Stimulated activated CD8-positive, alpha-beta memory T cell treated with anti-CD3 and anti-CD28 coated beads, Interleukin-4, amount 100 ng/mL, for 24 hours (primary cell): ENCODE measurements at places on chromosomes 5 and 9.
A peak's percentile ranks its signal among the peaks of the same experiment; 100 is the strongest.

- DNase-seq, result no peak
Measured at GRCh38 chr5:10839118-10839517, 78.1 kb upstream of the DAP start.

- DNase-seq, result no peak
Measured at GRCh38 chr9:98365227-98365669, 109.8 kb upstream of the TBC1D2 start.

- DNase-seq, result no peak
Measured at GRCh38 chr5:168940712-168941111, 360.2 kb downstream of the SLIT3 start.

DNA sequence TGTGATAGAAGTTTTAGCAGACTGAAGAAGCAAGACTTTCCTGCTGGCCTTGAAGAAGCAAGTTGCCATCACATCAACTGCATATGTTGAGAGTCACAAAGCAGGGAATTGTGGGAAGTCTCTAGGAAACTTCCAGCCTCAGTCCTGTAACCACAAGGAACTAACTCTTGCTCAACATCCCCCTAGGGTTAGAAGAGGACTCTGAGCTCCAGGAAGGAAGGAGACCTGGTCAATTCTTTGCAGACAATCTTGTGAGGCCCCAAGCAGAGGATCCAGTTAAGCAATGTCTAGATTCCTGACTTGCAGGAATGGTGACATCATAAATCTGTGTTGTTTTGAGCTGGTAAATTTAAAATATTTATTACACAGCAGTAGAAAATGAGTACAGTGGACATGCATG is 18.6 kb upstream of the ZNF366 start:
- DNase-seq, result no peak

GRCh38 chr5:123496892-123497291 is 15.1 kb upstream of the CSNK1G3 start:
- no peak for DNase-seq

- DNase-seq, result no peak
Measured at GRCh38 chr9:82132024-82132423, 143.5 kb downstream of the SPATA31D1 start.

DNA sequence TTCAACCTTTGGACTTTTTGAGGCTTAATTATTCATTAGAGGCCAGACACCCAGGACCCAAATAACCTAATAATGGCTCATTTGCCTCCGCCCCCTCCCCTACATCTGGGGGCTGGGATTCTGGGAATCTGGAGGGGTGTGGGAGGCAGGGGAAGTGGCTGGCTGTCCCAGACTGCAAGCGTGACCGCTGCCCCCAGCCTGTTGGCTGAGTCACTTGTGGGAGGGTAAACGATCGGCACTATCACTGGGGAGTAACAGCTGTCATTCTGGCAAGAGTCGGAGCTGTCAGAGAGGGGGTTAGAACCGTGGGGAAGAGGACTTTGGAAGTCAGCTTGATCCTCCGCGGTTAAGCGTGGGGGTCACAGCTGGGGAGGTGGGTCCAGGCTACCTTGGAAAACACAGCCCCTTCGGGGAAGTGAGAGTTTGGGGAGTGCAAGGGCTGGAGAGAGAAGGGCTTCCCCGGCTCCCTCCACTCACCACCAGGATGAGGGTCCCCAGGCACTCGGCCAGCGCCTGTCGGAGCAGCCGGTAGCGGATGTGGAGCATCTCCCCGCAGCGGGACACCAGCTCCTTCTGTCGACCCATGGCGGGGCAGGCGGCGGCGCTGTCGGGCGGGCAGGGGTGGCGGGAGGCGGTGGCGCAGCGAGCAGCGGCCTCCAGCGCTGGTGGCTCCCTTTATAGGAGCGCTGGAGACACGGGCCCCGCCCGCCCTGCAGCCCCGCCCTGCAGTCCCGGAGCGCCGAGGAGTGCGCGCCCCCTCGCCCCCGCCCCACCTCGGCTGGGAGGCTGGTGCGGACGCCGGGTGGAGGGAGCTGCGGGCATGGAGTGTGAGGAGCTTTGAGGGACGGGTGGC is at the start of gene AQP3:
TSS of gene AQP3 (minus strand) at position 648 of the 853 bp plus-strand sequence. CDS start at position 585, 63 bp downstream.
- peak; percentile 47 for DNase-seq

GRCh38 chr5:151663617-151664293 is 23.0 kb downstream of the SPARC start:
- no peak for DNase-seq

GRCh38 chr9:76161106-76161505 is 233.1 kb downstream of the RFK start:
- DNase-seq, result no peak

GRCh38 chr9:5459289-5459829 is 9.0 kb downstream of the CD274 start:
- DNase-seq, result no peak

- no peak for DNase-seq
Measured at GRCh38 chr9:97773723-97774122, 76.6 kb upstream of the XPA start.

DNA sequence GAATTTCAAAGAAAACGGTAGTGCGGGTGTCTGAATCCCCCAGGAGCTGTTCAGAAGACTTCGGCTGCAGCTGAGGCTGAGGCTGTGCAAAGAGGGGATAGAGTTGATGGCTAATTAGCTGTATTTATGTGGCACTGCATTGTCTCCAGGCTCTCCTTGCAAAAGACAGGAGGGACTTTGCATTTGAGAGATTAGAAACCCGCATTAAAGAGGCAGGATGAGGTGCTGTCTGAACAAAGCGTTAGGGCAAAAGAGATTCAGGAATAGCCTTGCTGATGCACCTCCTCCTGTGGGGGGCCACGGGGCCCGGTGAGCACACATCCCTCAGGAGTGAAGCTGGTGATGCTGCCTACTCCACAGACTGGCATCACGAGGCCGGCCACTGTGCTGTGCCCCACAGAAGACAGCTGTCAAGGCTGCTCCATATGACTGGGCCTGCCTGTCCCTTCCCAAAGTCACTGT is 343.6 kb upstream of the DAP start:
- DNase-seq, result no peak

DNA sequence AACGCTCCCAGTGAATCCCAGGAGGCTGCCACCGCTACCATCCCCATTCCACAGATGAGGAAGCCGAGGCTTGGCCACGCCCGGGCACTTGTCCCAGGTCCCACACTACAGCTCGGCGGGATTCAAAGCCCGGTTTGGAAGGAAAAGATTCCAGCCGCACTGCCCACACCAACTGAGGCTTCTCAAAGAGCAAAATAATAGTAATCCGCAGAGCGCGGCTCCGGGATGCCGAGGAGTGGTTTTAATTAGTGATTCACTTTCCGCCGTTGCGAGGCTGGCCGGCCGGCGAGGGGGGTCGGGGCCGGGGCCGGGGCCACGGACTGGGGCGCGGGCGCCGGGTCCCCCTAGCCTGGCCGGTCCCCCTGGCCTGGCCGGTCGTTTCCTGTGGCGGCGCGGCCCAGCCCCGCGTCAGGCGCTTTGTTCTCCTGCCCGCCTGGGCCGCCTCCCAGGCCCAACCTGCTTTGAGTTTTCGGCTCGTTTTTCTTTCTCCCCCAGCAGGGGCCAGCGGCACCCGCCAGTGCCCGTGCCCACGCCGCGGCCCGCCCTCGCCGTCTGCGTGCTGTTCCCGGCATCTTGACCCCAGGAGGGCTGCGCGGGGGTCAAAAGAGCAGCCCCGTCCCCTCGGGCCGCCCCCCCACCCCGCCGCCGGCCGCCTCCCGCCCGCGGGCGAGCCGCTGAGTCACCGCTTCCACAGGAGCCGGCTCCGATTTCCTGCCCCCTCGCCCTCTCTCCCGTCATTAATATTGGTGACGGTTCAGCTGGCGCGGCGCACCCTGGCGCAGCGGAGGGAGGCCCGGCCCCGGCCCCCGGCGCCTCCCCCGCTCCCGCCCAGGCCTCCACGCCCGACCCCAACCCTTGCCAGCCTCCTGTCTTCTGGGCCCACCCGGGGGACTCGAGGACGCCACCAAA is 31.2 kb downstream of the FGF18 start:
- DNase-seq, result peak; percentile 5

- no peak for DNase-seq
Measured at GRCh38 chr5:151614565-151614964, 23.4 kb upstream of the FAT2 start.

DNA sequence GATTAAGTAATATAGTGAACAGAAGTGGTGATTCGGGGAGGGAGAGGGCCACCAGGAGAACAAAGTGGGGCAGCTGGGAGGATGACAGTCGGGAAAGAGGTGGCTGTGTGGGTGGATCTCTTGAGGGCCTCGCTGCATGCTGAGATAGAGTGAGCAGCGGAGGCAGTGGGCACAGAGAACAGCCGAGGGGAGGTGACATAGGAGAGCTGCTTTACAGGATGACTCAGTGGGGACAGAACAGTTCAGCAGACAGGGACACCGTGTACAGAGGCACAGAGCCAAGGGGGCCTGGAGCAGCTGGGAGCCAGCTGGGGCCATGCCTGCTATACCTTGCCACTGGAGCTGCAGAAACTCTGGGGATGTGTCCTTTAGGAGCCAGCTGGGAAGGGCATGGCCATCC is 273.9 kb downstream of the GADD45G start:
- DNase-seq, result no peak

DNA sequence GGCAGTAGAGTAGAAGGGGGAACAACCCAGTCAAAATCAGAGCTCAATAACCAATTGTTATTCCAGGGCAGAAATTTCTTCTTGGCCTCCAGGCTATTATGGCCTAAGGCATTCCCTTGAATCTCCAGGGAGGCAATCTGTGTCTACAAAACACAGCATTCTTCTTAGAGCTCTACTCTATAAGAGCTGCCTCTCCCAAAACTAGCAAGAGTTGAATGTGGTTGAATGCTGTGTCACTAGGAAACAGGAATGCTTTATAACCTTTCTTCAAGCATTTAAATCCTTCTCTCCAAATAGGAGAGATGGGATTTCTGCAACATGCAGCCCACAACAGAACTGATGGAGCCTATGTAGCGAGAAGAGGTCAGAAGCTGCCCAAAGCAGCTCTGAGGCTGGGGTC is 97.1 kb upstream of the APC start:
- DNase-seq, result no peak

- DNase-seq, result no peak
Measured at GRCh38 chr5:14143546-14143840, 351 bp downstream of the TRIO start.

- DNase-seq, result no peak
Measured at GRCh38 chr9:135240871-135241311, 153.4 kb downstream of the OLFM1 start.

GRCh38 chr5:35073160-35073559 is 25.4 kb upstream of the AGXT2 start:
- DNase-seq, result no peak

- DNase-seq, result no peak
Measured at GRCh38 chr9:125541840-125542243, 165.2 kb downstream of the MAPKAP1 start.

DNA sequence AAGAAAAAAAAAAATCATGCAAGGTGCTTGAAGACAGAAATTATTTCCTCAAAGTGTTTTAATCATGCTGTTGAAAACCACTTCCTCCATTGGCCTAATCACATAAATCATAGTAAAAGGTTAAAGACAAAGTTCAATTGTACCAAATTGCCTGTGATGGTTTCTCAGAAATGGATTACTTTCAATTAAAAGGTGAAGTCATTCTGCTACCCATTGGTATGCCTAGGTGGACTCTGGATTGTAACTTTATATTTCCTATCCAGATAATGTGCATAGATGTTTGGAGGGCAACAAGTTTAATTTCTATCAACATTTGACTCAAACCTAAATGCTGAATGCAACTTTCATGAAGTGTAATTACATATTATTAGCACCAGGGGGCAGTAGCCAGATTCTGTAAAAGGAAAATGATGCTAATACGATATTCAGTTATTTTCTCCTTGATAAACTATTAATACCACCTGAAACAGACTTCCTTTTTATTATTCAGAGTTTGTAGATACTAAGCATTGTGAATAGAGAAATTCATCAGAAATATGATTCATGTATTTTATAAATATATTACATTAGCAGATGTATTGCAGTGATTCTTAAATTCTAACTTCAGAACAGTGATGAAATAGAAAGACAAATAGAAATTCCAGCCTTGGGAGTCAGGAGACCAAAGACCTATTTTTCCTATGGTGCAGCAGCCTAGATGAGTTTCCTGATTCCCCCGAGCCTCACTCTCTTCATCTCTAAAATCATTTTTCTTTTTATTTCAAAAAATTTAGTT is 148.2 kb downstream of the CAAP1 start:
- no peak for DNase-seq

- DNase-seq, result no peak
Measured at GRCh38 chr9:89523948-89524347, 26.0 kb upstream of the SEMA4D start.

GRCh38 chr9:90795871-90796317 is 5.7 kb upstream of the SYK start:
- no peak for DNase-seq

DNA sequence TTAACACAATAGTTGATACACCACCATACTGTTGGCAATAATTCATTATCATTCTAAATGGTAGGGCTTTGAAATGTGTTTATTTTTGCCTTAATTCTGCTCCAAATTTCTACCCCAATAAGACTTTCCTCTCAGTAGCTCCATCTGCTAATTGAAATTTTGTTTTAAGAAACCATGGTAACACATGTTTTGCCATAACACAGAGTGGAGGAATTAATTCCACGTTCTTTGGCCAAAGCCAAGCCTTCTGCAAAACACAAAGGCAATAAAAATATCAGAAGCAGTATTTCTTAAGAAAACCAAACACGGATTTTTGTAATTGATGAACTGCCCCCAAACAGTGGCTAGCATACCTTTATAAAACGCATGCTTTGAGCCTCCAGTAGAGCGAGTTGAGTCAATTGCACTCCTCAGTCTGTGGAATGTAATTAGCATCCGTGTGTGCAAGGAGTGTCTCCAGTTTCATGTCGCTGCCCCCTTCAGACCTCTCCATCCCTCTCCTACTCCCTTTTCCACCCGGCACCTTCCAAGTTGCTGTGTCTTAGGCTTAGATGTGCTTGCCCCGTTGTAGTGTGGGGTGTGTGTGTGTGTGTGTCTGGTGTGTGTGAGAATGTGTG is 58.2 kb upstream of the CKS2 start:
- DNase-seq, result no peak

DNA sequence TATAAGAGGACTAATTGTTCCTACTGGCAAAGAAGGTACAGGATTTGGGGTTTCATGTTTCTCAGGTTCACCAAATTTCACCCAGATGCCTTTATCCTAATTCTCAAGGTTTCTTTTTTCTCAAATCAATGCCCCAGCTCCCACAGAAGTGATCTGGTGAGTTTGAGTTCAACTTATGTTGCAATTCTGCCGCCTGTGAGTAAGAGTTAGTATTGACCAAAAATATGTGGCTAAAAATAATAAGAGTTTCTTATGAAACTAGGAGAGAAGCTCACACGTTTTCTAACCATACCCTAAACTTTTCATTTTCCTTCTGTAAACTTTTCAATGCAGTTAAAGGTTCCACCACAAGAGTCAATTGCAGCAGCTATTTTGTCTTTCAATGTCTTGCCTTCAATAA is 15.1 kb downstream of the SLCO6A1 start:
- no peak for DNase-seq

DNA sequence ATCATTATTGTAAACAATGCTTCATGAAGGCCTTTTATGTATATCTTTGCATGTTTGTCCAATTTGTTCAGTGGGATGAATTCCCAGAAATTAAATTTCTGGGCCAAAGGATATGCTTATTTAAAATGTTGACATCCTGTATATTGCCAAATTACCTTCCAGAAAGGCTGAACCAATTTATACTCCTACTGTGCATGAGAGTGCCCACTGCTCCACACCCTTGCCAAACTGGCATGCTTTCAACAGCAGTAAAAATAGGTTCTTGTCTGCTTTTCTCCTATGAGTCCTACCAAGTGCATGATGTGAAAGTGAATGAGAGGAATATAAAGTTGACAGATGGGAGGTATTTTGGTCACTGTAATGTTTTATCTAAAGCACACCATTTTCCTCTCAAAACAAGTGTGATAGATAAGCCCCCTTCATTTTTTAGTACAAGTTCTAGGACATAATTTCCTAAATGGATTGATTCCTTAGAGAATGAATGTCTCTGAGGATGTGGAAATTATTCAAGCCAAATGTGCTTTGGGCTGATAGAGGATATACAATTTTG is 70.5 kb upstream of the ERBIN start:
- no peak for DNase-seq
